AG04449 (cell line): ENCODE measurements at places on chromosomes 1 and 21.

DNA sequence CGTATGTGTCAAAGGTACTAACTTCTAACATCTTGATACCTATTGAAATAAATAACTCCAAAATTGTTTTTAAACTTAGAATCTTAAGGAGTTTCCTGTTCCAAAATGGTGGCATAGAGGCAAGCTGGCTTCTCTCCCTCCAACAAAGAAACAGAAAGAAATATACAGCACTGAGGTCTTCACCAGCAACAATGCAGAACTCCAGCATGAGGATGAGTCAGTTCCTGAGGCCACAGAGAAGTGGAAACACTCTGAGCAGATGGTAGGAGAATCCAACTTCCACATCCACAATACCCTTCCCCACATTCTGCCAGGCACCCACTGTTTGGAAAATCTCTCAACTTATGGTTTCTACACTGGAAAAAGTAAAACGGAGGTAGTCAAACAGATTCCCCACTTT is 12.2 kb upstream of the PPIH start:
- DNase-seq = no peak

- DNase-seq = no peak
Observed at GRCh38 chr1:169089776-169090175, 16.7 kb upstream of the ATP1B1 start.

DNA sequence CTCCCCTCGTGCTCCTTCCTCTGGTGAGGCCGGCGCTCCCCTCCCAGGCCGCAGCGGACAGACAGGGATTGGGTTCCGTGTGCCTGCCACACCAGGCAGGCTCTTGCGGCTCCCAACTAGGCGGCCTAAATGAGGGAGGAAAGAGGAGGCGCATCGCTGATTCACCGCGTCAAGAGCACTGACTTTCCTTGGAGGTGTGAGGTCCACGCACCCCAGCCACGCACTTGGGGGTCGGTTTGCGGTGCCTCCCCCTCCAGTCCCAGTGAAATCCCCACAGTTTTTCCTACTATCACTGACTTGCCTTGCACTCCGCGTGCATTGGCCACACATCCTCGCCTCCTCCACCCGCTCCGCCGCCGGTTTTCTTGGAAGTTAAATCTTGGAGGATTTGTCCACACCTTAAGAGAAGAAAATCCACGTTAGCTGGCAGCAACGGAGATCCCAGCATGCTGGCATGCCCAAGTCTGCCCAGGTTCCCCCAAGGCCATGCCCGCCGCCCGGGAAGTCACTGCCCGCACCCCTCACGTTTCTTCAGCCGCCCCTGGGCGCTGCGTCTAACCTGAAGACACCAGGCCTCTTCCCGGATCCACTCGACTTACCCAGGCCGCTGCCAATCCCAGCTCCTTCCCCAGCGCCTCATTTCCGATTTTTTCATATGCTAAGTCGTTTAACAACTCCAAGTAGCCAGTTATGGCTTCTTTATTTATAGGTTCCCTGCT is 1.1 kb upstream of the FOXD3 start:
- DNase-seq = no peak

- no peak for DNase-seq
Observed at GRCh38 chr1:69312055-69312732, 255.5 kb upstream of the LRRC7 start.

GRCh38 chr1:29453502-29454240 is 217.3 kb downstream of the PTPRU start:
- DNase-seq = no peak

- DNase-seq = no peak
Observed at GRCh38 chr1:160539990-160540858, 17.2 kb upstream of the SLAMF6 start.

GRCh38 chr1:158527190-158527815 is 26.9 kb downstream of the OR6Y1 start:
- no peak for DNase-seq

GRCh38 chr1:182674346-182675246 is 9.8 kb downstream of the RGS8 start:
- DNase-seq = no peak

DNA sequence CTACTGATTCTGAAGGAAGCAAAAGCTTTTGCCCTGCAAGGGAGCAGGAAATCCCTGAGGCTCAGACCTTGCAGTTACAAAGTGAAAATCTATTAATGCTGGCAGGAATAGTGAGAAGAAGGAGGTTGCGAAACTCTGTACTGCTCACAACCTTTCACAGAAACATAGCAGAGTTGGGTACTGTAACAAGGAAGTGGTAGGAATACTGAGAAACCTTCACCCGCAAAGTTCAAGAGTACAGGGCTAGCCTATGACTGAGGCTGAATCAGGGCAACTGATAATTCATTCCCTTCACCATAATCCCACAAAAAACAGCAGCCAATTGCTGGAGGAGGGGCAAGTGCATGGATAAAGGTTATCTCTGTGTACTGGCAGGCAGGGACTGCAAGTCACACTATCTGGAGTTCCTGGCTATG is 23.9 kb upstream of the KCTD3 start:
- no peak for DNase-seq

GRCh38 chr1:210361665-210362064 is 33.0 kb downstream of the HHAT start:
- no peak for DNase-seq
